ENCODE measurements at places on chromosomes 3 and 15.

DNA sequence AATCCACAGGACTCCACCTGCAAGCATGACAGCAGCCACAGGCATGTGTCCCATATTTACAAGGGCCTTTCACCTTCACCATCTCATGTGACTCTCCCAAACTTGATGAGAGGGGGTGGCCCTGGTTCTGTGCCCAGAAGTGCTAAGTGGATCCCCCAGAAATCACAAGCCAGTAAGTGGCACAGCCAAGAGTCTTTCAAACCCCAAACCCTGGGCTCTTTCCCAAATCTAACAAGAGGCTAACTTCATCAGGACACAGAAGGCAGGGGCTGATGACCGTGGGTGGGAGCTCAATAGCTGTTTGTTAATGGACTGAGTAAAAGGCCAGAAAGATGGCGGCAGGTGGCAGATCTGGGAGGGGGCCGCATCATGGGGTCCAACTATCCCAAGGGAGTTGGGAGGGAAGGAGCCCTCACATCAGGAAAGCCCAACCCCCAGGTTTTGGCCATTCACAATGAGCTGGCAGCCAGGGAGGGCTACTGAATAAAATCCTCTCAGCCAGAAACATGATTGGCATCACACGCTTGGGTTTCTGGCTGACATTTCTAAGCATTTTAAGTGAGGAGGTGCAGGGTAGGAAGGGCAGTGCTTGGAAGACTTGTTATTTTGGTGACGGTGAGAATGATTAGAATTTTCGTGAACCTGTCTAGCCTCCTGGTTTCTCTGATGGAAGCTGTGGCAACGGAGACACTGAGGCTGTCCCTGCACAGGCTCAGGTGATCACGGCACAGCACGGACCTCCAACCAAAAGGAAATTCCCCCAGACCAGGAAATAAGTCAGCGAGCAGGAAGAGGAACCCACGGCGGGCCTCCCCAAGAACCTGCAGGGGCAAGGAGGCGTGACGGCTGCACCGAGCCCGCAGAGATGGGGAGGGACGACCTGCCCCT lies 109.3 kb downstream of the OXNAD1 start:
- no peak for DNase-seq

DNA sequence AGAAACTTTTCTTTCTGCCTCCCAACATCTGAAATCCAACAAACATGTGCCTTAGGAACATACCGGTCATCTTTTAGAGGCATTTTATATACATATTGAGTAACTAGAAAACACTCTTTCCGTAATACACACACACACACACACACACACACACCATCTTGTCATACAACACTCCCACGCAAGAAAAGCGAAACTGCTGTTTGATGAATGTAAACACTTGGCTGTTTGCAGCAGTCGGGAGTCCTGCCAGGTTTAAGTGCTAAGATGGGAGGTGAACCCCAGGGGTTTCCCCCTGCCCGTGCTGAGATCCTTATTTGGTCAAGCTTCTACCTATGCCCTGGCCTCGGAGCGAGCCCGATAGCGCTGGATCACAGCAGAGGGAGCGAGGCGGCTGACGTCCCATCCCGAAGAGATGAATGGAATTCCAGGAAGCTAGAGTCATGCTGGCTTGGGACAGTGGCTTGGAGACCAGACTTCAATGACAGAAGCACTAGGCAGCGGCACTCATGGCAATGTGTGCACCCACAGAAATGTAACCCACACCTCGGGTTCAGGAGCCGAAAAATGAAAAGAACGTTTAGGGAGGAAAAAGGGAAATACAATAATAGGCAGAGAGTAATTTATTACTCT lies 1.3 kb upstream of the THBS1 start:
- peak; percentile 86 for DNase-seq

DNA sequence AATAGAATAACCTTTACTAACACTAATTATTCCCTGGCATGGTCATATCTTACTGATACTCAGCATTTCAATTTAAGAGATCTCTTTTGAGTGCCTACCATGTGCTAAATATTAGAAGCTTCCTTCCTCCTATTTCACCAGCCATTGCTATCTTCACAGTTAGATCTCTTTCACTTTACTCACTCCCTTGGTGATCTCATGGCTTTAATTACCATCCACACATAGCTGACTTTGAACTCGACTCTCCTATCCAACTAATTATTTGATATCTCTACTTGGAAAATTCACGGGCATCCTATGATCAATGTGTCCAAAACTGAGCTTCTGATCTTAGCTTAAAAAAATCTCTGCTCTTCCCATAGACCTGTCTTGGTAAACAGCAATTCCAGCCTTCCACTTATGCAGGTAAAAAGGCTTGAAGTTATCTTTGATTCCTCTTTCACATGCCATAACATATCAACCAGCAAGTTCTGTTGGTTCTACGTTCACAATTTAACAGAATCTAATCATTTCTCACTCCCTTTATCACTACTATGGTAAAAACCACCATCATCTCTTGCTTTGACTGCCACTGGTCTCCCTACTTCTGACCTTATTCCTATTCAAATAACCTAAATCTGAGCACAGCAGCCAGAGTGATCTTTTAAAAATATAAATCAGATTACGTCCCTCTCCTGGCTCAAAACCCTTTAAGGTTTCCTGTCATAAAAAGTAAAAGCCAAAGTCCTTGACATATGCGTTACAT lies 41.8 kb downstream of the HLTF start:
- no peak for DNase-seq

DNA sequence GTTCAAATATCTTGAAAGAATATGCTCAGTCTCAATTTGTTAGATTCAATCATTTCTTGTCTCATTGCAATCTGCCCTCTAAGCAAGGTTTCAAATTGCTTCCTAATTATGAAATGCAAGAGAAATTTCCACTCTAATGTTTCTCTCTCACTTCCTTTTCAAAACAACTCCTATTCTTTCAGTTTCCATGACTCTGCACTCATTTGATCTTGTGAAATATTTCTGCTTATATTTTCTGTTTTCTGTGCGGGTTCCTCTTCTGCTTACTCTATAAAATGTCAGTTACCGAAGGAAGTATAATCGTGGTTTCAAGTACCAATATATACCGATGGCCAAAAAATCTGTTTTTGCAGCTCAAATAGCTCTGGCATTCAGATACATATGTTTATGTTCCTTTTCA lies 521.9 kb upstream of the NAALADL2 start:
- no peak for DNase-seq

DNA sequence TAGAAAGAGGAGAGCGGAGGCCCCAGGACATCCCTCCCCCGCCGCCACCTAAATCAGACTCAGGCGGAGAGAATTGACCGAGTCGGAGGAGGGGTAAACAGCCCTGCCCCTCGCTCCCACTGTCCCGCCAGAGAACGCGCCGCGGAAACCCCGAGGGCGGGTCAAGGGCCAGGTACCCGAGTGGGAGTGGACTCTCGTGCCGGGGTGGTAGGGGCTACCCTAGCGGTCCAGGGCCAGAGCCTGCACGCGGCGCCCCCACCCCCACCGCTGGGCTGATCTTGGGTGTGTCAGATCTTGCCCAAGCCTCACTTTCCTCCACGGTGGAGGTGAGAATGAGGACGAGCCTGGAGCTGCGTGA lies 19.0 kb downstream of the SPATA12 start:
- no peak for DNase-seq
